Progenitor cell of endocrine pancreas (in vitro differentiated cells): ENCODE measurements at places on chromosomes 5 and 9. TPM values are rescaled to one million over a fixed set of nuclear protein-coding genes. Genes with fewer than 3 reads are reported as not detected.

The CAVIN4 gene
- total RNA-seq = 14.5 and 18.1 TPM in 2 replicates

The NUTM2G gene
- total RNA-seq = not detected in 2 replicates

The SELENOP gene
- 85.3 and 86.3 TPM in 2 replicates for total RNA-seq

The ENHO gene
- total RNA-seq = 4.0 and 4.5 TPM in 2 replicates

The ALDH1A1 gene
- total RNA-seq = 188 and 219 TPM in 2 replicates

The PTAR1 gene
- total RNA-seq = 59.3 and 66.0 TPM in 2 replicates

The LCN12 gene
- total RNA-seq = 14.7 and 16.2 TPM in 2 replicates

The SPATA31D4 gene
- not detected in 2 replicates for total RNA-seq

The NMUR2 gene
- not detected in 2 replicates for total RNA-seq

The OTP gene
- not detected in 2 replicates for total RNA-seq

The ARSI gene
- total RNA-seq = 0.24 TPM in 1 of 2 replicates, not detected in the other

The FSTL4 gene
- total RNA-seq = 2.4 and 3.2 TPM in 2 replicates

The SOX30 gene
- not detected in 2 replicates for total RNA-seq

The PTGER4 gene
- total RNA-seq = 4.7 and 5.6 TPM in 2 replicates

The OR1Q1 gene
- total RNA-seq = not detected in 2 replicates

The GKAP1 gene
- total RNA-seq = 22.0 and 22.9 TPM in 2 replicates

The ANKRD33B gene
- total RNA-seq = 2.1 and 3.3 TPM in 2 replicates

The AQP3 gene
- 6.3 and 6.9 TPM in 2 replicates for total RNA-seq

The PCDHB11 gene
- 4.7 and 5.9 TPM in 2 replicates for total RNA-seq

The HSPB3 gene
- total RNA-seq = not detected in 2 replicates

The CNTFR gene
- total RNA-seq = 2.3 and 2.7 TPM in 2 replicates

The SLC45A2 gene
- total RNA-seq = 2.4 and 4.2 TPM in 2 replicates

The PAPPA gene
- total RNA-seq = 0.33 and 0.36 TPM in 2 replicates

The IFNE gene
- total RNA-seq = 2.5 and 3.6 TPM in 2 replicates

The ZNF658 gene
- total RNA-seq = 4.8 and 5.8 TPM in 2 replicates
